Spinal cord (tissue), 10 donors: ENCODE measurements at places on chromosomes 3 and 15.
A peak's percentile ranks its signal among the peaks of the same experiment; 100 is the strongest.

DNA sequence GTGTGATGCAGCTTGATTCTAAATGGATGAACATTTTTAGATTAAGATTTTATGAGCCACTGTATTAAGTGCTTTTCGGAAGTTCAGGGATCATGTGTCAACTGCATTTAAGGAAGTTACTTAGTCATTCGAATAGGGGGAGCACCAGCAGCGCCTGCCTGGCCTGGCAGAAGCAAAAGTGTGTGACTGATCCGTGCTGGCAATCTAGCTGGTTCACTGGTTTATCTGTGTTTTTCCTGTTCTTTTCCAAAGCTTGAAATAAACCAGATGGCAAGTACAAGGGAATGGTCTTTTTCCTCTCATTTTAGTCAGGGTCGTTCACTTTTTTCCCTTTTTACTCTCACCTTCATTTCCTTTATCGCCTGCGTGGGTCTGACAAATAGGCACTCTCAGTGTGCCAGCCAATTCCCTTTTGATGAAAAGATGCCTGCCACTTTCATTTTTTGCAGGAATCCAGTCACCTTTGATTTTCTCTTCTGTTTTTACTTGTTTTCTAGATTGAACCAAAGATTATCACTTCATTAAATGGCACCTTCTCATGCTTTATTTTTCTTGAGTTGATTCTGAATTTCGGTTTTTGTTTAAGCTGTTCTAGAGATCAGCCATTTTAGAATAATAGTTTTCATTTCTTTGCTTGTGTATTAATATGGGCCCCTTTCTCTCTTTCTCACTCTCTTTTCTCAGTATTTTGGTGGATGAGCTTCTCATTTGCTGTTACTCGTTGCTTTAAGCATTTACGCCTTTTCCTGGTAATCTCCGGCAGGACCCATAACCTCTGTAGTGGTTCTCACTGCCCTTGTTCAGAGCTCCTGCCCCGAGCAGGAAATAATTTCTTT lies 2.8 kb downstream of the ABHD2 start:
- peak overlapping the region; percentile 19 for H3K4me3 ChIP-seq
- H3K27me3 ChIP-seq, result no peaks in the 10 kb centered on the region
- H3K36me3 ChIP-seq, result peaks cover 6% of the 10 kb centered on the region
- no peak for DNase-seq
- H3K4me1 ChIP-seq, result peaks cover 25% of the 10 kb centered on the region

DNA sequence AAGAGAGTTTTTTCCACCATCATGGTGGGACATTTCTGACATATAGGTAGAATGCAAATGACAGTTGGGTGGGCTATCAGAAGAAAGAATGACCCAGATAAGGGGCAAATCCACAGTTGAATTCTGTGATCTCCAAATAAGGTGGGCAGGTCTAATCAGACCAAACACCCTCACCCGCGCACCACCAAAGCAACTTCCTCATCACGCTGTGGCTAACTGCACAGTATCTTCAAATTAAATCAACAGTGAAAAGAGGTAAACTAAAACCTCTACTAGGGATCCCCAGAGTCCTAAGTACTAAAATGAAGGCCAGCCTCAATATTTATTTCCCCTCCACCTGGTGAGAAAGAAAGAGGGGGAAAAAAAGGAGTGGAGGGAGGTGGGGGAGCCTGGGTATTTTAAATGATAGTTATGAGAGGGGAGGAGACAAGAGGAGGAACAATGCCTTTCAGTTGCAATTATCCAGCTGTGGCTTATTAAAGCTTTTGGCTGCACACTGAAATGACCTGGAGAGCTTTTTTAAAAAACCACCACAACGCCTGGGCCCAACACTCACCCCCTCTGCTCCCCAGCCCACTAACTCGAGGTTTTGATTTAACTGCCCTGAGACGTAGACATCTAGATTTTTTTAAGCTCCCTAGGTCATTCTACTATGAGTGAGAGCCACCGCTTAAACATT lies 61.0 kb downstream of the LRIG1 start:
- H3K27ac ChIP-seq, result peak overlapping the region; percentile 67

DNA sequence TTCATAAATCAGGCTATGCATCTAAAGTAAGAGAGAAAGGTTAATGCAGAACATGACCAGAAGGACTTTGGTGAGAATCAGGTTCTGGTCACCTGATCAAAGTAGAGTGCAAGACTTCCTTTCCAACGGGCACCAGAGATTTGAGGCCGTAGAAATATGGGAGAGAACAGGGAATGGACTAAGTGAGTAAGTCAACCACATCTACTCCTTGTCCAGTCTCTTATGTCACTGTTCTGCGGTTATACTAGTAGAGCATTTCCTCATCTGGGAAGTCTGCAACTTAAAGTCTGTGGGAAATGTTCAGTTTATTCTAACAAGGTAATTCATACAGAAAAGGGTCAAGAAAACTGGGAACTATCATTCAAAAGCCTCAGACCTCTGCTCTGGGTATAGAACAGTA lies 232.8 kb downstream of the CPNE4 start:
- no peaks in the 10 kb centered on the region for H3K36me3 ChIP-seq
- no peak overlapping the region for H3K4me3 ChIP-seq
- DNase-seq, result no peak
- H3K27ac ChIP-seq, result no peak overlapping the region
- no peaks in the 10 kb centered on the region for H3K4me1 ChIP-seq

DNA sequence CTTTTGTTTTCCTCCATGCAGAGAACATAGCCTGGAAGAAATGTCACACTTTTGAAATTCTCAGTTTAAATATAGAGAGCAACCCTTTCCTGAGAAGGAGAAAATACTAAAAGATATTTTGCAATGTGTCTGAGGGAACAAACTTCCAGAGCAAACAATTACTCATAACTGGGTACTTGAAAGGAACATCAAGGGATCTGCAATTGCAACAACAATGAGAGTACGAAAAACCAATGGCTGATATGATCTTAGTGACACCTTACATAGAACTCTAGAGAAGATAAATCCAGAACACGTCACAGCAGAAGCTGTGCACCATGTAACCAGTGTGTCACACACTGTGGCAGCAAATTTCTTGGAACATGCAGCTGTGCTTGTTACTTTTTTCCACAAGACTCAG lies 14.6 kb upstream of the ARPP21 start:
- H3K4me1 ChIP-seq, result no peaks in the 10 kb centered on the region
- DNase-seq, result no peak
- no peaks in the 10 kb centered on the region for H3K36me3 ChIP-seq

- DNase-seq, result no peak
- H3K36me3 ChIP-seq, result no peaks in the 10 kb centered on the region
- H3K27ac ChIP-seq, result no peak overlapping the region
- no peaks in the 10 kb centered on the region for H3K4me1 ChIP-seq
- H3K4me3 ChIP-seq, result no peak overlapping the region
Measured at GRCh38 chr3:184078851-184079250, 18.0 kb upstream of the HTR3E start.

DNA sequence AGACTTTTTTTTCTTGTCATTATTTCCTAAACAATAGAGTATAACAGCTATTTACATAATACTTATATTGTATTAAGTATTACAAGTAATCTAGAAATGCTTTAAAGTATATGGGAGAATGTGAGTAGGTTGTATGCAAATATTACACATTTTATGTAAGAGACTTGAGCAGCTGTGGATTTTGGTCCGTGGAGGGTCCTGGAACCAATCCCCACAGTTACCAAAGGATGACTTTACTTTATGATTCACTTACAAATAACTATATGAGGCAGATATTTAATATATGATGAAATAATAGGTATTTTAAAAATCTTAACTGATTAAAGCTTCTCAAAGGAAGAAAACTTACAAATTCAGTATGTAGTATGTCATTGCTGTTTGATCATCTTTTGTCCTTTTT lies 56.3 kb downstream of the PPP2R3A start:
- H3K4me3 ChIP-seq, result no peak overlapping the region
- H3K27ac ChIP-seq, result no peak overlapping the region
- H3K27me3 ChIP-seq, result no peaks in the 10 kb centered on the region
- H3K4me1 ChIP-seq, result no peaks in the 10 kb centered on the region
- no peaks in the 10 kb centered on the region for H3K36me3 ChIP-seq
- DNase-seq, result no peak

DNA sequence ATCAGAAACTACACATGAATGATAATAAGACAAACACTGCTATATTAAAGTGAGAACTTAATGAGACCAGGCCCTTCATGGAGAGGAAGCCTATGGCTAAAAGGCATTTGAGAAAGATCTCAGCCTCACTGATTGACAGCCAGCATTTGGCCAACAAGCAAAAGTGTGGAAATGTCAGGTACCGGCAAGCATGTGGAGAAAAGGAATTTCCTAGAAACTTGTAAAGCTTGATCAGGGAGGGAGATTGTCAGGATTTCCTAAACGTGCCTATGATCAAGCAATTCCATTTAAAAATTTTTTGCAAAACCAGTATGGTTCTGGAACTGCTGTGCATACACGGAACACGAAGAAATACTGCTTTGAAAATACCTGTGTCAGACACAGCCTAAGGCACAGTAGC lies 220.3 kb upstream of the ATP10A start:
- DNase-seq, result no peak
- H3K27ac ChIP-seq, result no peak overlapping the region
- no peaks in the 10 kb centered on the region for H3K27me3 ChIP-seq
- H3K4me3 ChIP-seq, result no peak overlapping the region

GRCh38 chr15:89806210-89806558 lies 8.5 kb downstream of the ANPEP start:
- no peak overlapping the region for H3K27ac ChIP-seq
- H3K4me1 ChIP-seq, result peaks cover 10% of the 10 kb centered on the region
- H3K27me3 ChIP-seq, result no peaks in the 10 kb centered on the region

DNA sequence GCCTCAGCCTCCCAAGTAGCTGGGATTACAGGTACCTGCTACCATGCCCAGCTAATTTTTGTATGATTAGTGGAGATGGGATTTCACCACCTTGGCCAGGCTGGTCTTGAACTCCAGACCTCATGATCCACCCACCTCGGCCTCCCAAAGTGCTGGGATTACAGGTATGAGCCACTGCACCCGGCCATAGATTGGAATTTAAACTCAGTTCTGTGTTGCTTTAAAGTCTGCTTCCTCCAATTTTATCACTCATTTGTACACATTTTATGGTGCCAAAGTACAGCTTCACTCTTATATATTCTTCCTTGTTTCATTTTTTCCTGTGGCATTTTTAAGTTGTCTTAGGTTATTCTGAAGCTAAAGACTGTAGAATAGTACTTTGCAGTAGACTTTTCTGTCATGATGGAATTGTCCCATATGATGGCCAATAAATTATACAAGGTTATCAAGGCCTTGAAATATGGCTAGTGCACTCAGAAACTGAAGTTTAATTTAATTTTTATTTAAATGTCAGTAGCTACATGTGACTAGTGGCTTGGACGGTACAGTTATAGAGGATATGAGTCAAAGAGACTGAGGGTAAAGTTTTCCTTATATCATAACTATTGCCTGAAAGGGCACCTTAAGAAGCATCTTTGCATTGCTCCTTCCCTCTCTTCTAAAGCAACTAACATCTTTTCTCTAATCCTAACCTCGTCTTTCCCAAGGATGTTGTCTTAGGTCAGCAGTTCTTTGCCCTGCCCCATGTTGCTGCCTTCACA lies 28.1 kb downstream of the ATP11B start:
- H3K4me1 ChIP-seq, result no peaks in the 10 kb centered on the region
- no peaks in the 10 kb centered on the region for H3K27me3 ChIP-seq
- H3K4me3 ChIP-seq, result no peak overlapping the region
- peaks cover 7% of the 10 kb centered on the region for H3K36me3 ChIP-seq

DNA sequence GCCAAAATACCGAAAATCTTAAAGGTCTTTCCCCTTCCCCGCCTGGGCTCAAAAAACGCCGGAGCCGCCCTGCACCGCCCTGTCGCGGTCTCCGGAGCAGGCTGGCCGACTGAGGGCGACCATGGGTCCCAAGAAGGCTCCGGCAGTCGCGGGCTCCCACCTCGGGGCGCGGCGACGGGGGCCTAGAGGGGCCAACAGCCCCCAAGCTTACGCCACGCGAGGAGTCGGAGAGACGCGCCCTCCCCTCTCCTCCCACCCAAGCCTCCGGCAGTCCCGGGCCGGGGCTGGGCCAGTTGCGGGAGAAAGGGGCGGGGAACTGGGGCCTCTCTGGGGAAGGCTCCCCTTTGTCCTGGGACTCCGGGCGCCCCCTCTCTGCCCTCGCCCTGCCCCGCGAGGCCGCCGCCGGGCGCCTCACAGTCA lies 69.2 kb downstream of the GOLGA8B start:
- DNase-seq, result no peak
- H3K27me3 ChIP-seq, result peaks cover 18% of the 10 kb centered on the region
- peaks cover 19% of the 10 kb centered on the region for H3K4me1 ChIP-seq
- H3K4me3 ChIP-seq, result no peak overlapping the region
- H3K27ac ChIP-seq, result no peak overlapping the region

DNA sequence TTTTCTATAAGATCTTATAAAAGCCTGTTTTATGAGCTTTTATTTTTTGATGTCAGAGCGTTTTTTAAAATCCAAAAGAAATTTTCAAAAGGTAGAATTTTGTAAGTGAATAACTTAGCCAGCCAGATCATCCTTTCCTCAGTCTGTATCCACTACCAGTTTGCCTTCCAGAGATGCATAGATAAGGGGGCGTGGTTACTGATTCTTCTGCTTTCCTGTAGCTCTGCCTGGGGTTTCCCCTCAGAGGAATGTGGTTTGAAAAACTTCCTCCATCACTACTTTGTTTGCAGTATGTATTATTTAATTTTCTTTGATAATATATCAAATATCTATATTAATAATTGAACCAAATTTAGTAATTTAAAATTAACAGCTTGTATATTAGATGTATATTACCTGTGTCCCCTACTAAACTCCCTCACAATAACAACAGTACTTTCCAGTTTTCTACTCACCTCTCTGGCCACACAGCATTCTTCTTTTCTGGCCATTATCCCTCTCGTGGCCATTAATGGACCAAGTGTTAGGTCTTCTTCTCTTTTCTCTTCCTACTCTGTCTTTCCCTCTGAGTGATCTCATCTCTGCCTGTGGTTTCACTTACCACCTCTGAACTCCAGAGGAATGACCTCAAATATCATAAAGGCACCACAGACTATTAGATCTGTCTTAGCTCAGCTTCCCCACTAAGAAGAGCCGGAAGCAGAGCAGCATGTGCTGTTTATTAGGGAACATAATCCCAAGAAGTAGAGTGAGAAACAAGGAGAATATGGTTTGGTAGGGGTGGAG lies 239.7 kb downstream of the UBE2E2 start:
- H3K27ac ChIP-seq, result no peak overlapping the region
- no peaks in the 10 kb centered on the region for H3K36me3 ChIP-seq
- H3K4me3 ChIP-seq, result no peak overlapping the region
- DNase-seq, result no peak
- no peaks in the 10 kb centered on the region for H3K27me3 ChIP-seq

- DNase-seq, result no peak
- peaks cover 7% of the 10 kb centered on the region for H3K36me3 ChIP-seq
- H3K4me1 ChIP-seq, result peaks cover 6% of the 10 kb centered on the region
- H3K27ac ChIP-seq, result no peak overlapping the region
- no peak overlapping the region for H3K4me3 ChIP-seq
Measured at GRCh38 chr15:27084844-27085243, 113.9 kb downstream of the GABRG3 start.

GRCh38 chr15:42691308-42691707 lies 45.6 kb downstream of the CDAN1 start:
- peaks cover 55% of the 10 kb centered on the region for H3K36me3 ChIP-seq
- H3K4me1 ChIP-seq, result no peaks in the 10 kb centered on the region
- H3K4me3 ChIP-seq, result no peak overlapping the region
- DNase-seq, result no peak
